ENCODE measurements at places on chromosomes 3 and 15.

DNA sequence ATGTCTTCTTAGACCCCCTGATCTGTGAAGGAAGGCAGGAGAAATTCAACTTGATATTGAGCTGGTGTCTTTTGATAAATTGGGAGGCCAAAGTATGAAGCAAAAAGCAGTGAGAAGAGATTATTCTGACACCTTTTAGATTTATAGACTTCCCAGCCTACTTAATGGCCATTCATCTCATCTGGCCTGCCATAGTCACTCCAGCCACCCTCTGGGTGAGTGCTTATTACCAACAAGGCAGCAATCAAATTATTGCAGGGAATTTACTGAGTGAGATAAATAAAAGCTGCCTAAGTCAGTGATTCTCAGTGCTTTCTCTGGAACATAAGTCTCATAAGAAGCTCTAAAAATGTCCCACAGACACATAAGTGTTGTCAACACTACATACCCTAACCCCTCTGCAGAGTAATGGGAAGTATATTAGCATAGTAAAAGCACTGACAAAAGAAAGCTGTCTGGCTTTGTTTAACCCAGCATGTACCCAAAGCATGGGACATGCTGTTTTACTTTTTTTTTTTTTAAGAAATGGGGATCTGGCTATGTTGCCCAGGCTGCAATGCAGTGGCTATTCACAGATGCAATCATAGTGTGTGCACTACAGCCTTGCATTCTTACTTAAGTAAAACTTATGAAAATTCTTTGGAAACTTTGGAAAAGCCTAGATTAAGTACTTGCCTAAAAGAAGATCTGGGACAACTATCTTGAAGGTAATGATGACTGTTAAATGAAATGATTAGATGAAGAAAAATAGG lies 725.3 kb downstream of the TUSC7 start:
- DNase-seq, result no peak

DNA sequence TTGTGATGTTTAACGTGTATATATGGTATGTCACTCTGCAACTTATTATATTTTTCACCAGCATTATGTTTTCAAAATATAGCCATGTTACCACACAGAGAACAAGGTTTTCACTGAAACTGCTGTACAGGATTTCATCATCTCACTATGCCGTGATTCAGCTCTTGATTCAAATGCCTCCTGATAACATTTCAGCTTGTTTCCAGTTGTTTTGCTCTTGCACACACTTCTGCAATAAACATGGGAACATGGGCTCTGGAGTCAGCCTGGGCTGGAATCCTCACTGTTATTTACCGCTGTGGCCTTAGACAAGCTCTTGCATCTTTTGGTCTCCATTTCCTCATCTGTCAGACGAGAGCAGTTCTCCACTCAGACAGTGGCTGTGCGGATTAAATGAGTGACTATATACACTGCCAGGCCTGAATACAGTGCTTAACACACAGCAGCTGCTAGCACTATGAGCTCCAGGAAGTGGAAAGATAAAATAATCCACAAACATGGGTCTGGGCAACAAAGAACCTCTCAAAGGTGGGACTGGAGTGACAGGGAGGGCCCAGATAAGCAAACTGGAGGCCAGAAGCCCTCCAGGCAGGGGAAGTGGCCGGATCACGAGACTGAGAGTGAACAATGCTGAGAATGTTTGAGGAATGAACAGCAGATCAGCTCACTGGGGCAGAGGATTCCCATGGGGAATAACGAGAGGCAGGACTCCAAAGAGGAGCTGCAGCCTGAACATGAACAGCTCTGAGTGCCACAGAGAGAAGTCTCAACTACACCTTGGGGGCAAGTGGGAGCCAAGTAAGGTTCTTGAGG lies 17.7 kb downstream of the NTRK3 start:
- DNase-seq, result no peak

DNA sequence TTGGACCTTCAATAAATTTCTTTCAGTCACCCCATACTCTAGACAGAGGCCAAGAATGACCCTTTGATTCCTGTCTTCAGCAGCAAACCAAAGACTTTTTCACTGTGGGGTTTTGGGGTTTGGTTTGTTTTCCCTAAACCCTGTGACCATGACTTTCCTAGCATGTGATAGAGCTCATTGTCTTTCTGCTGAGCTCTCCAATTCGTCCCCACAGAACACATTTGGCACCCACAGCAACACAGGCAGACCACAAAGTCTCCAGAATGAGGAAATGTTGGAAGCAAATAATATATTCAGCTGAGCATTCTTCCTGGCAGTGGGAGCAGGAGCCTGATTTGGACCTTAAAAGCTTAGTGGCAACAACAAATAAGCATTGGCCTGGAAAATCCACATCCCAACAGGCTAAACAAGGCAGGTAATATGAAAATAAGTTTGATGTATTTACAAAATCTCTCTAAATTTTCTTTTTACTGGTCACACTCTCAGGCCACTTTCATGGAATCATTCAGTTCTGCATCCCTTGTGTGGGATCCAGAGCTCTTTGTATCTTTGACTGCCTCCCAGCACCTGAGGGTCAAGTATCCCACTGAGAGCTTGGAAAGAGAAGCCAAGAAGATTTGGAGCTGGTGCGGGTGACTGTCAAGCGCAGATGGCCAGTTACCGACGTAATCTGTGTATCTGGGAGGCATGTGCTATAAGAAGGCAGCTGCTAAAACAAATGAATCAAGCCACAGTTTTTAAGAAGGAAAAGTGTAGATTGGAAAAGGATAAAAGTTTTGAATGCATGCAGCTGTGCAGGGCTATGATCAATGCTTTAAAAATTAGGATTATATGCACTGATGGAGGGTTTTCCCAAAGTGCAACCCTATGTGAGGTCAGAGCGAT lies 36.5 kb upstream of the CPB1 start:
- DNase-seq, result peak; percentile 81

- DNase-seq, result no peak
These were observed 179.2 kb downstream of the KCNAB1 start for GRCh38 chr3:156299569-156299968.

DNA sequence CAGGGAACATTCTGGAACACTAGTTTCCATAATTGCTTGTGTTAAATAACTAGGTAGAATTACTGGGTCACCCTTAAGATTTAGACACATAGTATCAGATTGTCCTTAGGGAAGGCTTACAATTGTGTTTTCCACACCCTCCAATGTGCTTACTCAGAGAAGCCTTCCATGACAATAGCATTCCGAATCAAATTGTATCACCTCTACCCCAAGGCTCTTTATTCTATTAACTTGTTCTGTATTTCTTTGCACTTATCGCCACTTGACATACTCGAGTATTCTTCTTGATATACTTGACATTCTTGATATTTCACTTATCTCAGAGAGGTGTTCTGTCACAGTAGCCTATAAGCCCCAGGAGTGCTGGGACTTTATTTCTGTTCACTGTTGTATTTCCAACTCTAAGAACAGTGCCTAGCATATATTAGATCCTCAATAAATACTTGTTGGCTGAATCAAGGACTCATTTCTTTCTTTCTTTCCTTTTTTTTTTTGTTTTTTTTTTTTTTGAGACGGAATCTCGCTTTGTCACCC lies 238.9 kb upstream of the PDZRN3 start:
- DNase-seq, result no peak

GRCh38 chr3:28326458-28326926 lies 22.0 kb upstream of the ZCWPW2 start:
- no peak for DNase-seq

DNA sequence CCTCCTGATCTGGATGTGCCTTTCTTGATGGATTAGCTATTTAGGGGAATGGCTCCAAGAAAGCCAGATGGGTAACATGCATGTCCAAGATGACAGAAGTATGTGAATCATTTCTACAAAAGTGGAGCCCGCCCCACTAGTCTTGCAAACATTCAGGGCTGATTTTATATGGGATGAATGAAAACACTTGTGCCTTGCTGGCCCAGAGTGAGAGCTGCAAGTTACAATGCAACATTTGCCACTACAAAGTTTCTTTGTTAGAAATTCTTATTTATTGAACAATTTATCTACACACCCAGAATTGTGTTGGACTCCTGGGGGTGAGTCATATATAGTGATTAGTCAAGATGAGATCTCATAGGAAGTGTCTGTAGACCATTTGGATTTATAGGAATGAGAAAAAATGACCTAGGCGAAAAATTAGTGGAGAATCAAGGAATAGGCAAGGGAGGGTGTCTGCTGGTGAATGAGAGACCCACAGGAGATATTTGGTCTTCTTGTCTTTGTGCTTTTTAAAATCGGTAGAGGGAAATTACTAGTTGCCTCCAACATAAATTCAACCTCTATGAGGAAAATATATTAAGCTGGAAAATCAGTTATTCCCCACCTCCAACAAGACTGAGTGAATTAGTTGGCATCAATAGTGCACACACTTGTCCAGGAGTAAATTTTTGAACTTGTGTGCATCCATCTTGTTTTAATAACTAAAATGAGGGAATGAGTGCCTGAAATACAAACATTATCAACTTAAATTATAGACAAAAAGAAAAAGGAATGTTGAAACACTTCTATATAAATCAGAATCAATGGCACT lies 53.5 kb upstream of the DCBLD2 start:
- DNase-seq, result no peak

- DNase-seq, result no peak
These were observed 8.8 kb upstream of the DNAJA4 start for GRCh38 chr15:78255421-78256043.

GRCh38 chr15:100250176-100250800 lies 91.5 kb downstream of the ADAMTS17 start:
- DNase-seq, result no peak

DNA sequence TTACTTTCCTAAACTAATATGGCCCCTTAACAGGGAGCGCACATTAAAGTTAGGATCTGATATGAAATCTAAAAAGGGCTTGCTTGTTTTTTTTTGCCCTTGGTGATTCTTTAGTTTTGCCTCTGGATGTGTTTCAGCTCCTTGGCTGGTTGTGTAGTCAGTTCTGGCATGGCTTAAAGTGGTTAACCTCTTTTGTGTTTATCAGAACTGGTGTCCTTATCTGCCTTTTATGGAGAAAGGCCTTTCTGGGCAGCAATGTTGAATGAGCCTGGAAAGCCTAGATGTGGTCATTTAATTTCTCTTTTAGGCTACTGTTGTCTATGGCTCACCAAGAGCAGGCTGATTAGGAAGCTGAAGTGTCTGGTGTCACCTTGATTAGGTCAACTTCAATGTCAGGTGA lies 254.5 kb upstream of the ROPN1 start:
- DNase-seq, result no peak

DNA sequence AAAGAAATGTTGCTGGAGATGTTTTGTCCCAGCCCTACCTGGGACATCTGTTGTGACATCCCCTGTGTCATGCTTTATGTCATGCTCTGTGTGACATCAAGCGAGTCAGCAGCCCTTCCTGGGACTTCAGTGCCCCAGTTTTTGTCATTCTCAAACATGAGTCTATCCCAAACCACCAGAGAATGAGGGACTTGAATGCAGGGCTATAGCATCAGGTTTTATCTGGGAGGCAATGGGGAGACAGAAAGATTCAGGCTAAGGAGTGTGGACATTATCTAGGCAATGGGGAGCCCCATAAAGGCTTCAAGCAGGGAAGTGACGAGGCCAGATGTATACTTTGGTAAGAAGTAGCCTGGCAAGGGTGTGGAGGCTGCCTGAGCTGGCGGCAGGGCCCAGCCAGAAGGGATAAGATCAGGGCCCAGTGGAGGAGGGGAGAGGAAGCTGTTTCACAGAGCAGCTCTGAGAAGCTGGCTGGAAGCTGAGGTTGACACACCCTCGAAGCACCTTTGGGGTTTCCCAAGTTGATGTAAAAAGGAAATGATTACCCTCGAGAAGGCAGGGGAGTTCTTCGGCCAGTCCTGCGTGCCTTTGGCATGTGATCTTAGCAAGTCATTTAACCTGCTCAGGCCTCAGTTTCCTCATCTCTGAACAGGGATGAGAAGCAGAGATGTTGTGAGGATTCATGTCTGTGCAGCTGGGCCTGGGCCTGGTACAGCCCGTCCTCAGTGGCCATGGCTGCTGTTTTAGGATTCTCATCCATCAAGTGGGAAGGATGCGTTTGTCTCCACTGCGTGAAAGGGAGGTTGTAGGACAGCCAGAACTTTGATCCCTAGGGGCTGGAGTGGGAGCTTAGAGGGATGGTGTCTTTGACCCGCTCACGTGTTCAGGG lies 34.3 kb downstream of the IRAK2 start:
- DNase-seq, result peak; percentile 94

- no peak for DNase-seq
These were observed 6.3 kb downstream of the SLC28A1 start for GRCh38 chr15:84890670-84891162.

- no peak for DNase-seq
These were observed 44.6 kb upstream of the P3H2 start for GRCh38 chr3:190165253-190165652.

DNA sequence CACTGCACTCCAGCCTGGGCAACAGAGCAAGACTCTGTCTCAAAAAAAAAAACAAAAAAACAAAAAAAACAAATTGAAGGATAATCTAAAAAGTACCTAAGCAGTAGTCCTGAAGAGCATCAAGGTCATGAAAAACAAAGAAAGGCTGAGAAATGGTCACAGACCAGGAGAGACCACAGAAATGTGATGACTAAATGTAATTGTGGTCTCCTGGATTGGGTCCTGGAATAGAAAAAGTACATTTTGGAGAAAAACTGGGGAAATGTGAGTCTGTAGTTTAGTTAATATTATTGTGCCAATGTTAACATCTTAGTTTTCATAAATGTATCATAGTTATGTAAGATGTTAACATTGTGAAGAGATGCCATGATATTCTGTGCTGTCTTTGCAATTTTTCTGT lies 267.5 kb upstream of the NR2E3 start:
- no peak for DNase-seq

DNA sequence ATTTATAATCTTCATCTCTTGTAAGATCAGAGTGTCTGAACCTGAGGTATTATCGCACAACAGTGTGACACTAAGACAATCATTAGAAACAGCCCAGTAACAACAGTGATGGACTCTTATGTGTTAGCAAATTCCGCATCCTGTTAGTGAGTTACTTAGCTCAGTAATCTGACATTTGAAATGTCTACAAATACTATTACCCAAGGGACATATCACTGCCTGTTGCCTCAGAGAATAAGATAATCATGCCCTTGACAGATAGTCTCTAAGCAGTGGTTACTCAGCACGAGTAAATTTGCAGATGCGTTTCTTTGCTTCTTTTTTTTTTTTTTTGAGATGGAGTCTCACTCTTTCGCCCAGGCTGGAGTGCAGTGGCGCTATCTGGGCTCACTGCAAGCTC lies 13.4 kb upstream of the RTP1 start:
- no peak for DNase-seq

GRCh38 chr3:183210341-183210740 lies 42.7 kb upstream of the B3GNT5 start:
- DNase-seq, result peak; percentile 72

- no peak for DNase-seq
These were observed 43.9 kb downstream of the ZNF148 start for GRCh38 chr3:125331243-125331642.

GRCh38 chr3:36493051-36493450 lies 112.7 kb downstream of the STAC start:
- peak; percentile 76 for DNase-seq

DNA sequence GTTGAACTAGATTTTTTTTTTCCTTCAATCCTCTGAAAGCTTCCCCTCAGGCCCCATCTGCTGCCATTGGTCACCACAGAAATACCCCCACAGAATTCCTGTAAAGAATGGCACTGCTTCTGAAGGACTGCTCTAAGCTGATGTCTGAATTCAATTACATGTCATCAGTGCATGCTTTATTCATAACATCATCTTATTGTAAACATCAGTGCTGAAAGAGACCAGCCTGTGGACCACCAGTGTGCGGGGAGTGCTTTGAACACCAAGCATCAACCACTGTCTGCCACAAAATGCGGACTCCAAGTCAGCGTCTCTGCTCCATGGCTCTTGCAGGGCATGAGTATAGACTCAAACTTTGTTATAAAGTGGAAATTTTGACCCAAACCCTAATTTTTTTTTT lies 11.6 kb downstream of the PHLDB2 start:
- no peak for DNase-seq
